ENCODE measurements at places on chromosomes 12 and 14. TPM values are rescaled to one million over a fixed set of nuclear protein-coding genes. Genes with fewer than 3 reads are reported as not detected.

DNA sequence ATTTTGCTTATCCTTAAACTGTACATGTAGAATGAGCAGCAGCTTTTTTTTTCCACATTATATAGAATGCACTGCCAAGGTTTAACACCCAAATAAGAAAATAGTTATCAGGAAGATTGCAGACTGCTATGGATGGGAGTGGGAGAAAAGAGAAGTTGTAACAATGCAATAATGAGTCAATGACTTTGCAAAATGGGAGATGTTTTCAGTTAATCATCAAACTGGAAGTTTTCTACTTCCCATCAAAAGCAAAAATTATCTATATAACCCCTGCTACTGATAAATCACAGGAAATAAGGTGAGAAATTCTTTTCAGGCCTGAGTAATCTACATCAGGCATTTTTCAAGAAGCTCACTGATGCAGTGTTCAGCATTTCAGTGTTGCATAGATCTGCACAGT, 309.1 kb downstream of the GXYLT1 start:
- no peak for DNase-seq

OR4K13 gene
- total RNA-seq: not detected

GRCh38 chr12:13147688-13148484, 44.4 kb upstream of the GSG1 start:
- no peak for DNase-seq

DNA sequence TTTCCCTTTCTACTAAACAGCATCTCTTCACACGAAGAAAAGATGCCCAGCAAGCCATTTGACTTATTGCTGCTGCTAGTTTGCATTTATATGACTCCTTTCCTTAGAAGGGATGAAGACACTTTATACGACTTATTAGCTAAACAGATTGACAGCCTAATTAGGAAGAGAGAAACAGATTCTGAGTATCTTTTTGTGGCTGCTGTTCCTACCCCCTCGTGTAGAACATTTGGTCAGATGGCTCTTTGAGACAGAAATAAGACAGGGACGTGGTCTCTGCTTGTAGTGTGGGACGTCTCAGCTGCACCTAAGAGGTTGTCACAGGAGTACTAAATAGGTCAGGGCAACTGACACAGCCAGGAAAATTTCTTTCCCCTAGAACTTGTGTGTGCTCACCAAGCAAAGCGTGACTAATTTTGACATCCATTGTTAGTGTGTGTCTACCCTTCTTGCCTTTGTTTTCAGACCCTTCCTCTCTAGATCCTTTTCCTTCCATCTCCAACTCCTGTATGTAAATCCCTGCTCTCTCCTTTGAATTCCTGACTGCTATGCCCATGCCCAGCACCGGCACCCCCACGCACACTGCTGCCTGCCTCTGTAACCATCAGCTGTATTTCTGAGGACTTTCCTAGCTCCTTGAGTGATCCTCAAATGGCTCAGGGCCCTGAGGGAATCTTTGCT, 83.2 kb downstream of the DAD1 start:
- no peak for DNase-seq

SLC25A47 gene
- not detected for total RNA-seq

ZFHX2 gene
- total RNA-seq: 2.8 TPM

DNA sequence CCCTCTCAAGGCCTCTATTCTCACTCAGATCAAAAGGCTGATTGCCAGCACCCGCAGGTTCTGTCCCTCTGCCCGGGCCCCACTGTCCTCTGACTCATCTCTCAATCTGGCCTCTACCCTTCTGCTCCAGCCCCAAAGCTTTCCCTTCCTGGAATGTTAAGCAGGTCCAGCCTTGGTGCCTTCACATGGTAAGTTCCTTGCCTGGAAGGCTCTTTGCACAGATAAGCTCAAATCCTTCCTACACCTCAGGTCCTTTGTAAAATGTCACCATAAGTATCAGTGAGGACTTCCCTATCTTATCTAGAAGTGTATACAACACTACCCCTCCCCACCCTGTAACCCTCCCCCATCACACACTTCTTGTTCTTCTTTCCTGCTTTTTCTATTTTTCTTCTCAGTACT, 22.2 kb downstream of the LPCAT3 start:
- DNase-seq: no peak

GRCh38 chr14:24339284-24340151, at the start of gene RIPK3:
Gene RIPK3, minus strand, starts transcription at chr14:24339991. Its CDS starts 165 bp downstream, at chr14:24339826.
- DNase-seq: peak; percentile 76

DNA sequence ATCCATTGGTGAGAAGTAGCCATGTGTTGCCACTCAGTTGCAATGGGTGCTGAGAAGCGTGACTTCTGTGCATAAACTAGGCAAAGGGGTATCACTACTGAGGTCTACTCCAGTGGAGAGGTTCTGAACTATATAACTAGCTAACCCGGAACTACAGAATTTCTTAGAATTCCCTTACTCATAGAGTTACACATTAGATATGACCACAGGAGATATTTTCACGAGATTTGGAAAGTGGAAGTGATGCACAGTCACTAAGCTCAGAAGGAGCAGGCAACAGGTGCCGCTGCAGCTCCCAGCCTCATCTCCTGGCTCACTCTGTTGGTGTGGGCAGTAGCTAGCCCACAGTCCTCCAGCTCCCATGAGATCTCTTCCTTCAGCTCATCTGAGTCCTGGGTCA, 136.6 kb downstream of the SSPN start:
- no peak for DNase-seq

DNA sequence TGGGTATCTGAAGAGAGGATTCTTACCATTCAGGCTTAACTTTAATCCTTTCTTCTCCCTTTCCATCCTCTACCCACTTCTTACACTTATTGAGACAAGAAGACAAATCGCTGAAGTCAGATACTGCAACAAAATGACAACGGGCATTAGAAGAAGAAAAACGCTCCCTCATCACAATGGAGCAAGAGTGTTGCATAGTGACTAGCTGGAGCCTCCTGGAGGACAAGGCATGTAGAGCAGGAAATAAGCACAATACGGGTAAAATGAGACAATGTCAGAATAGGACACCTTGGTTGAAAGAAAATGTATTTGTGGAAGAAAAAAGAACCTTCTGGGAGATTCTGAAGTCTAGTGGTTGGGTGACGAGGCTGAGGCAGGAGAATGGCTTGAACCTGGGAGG, 501.0 kb downstream of the RERGL start:
- DNase-seq: no peak

PPFIA2 gene
- 18.5 TPM for total RNA-seq

DNA sequence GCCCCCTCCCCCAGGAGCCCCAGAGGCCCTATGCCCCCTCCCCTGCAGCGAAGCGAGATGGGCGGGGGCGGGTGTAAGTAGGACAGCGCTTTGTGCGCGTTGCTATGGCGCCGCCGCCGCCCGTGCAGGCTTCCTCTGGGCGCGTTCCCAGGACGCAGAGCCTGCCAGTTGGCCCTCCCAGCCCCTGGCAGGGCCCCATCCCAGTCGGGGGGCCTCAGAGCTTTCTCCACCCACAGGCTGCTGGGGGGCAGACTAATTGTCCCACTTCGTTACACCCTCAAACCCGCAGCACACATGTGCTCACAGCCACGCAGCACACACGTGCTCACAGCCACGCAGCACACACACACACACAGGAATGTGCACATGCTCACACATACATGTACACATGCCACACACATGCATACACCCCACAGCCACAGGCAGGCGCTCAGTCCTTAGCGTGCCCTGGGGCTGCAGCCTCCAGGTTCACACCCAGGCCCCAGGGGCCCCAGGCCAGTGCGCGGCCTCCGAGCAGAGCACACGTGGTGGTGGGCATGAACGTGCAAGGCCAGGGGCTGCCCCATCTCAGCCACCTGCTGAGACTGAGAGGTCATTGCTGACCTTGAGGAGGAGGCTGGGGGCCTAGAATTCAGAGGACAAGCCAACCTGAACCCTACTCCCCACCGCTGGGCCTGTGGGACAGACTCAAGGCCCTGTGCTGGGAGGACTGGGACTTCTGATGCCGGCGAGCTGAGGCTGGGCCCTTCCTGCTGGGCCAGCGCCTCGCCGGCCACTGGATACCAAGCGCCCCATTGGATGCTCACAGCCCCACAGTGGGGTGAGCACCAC, 15.6 kb downstream of the TRMT61A start:
- DNase-seq: no peak

ANKS1B gene
- 9.6 TPM for total RNA-seq

GRCh38 chr12:94718114-94718513, 67.8 kb upstream of the TMCC3 start:
- no peak for DNase-seq

- no peak for DNase-seq
These were observed 35.7 kb downstream of the DCAF5 start for GRCh38 chr14:69117020-69117767.

- no peak for DNase-seq
These were observed 135.8 kb downstream of the ITPR2 start for GRCh38 chr12:26697217-26697616.

GRCh38 chr12:113058553-113058952, 2.0 kb downstream of the DTX1 start:
- no peak for DNase-seq

P2RX7 gene
- 1.8 TPM for total RNA-seq

GRCh38 chr14:88590173-88590572, 27.3 kb downstream of the ZC3H14 start:
- DNase-seq: no peak

DNA sequence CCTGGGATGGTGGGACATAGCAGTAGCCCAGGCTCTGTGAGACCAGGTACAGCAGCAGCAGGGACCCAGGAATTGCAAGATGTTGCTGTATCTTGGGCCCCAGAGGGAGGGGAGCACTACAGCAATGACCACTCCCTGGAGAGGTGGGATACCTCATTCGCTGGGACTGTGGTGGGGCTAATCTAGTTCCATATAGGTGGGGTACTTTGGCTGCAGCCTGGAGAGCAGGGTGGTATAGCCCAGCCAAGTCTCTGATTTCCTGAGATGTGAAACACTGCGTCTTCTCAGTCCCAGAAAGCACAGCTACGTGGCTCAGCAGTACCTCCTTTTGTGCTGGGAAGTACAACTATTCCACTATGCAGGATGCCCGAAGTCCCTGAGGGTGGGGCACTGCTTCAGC, 163.7 kb upstream of the ARHGAP5 start:
- no peak for DNase-seq

PRORP gene
- total RNA-seq: 24.2 TPM

GRCh38 chr12:100166232-100166631, 23.6 kb upstream of the BLTP3B start:
- no peak for DNase-seq

DNA sequence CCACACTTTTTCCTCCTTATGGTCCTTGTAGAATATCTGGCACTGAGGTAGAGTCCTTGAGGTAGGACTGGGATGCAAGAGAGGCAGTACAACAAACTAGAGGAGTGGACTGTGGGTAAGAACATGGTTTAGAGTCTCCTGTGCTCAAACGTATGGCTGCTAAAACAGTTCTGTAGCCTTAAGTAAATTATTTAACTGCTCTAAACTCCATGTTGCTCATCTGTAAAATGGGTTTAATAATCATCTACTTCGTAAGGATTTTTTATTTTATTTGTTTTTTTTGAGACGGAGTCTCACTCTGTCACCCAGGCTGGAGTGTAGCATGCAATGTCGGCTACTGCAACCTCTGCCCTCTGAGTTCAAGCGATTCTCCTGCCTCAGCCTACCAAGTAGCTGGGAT, 3.6 kb upstream of the COPZ1 start:
- DNase-seq: no peak

DNA sequence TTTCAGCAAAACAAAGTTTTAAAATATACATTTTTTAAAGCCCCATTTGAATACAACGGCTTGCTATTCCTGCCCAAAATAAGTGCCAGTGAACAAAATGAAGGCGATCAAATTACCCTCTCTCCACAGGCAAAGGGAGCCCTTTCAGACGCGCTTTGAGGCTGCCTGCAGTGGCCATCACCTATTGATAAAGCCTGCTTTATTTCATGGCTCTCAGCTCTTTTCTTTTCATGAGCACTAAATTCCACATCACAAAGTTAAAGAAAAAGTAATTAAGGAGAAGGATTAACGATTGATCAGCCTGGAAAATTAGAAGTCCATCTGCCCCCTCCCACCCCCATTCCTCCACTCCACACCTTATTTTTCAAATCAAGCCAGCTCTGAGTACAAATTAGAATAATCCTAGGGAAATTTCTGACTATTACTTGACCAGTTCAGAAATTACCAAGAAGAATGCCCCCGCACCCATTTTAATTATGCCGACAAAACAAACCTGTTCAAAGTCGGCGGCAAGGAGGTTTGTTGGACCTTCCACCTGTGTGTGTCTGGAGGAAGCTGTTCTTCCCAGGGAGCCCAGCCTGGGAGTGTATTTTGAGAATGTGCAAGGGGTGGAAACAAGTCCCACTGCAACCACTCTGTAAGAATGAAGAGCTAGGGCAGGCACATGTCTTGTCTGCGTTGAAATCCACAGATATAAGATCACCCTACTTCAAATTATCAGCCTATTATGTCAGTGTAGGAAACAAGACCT, 64.2 kb upstream of the RIC8B start:
- DNase-seq: no peak

DNA sequence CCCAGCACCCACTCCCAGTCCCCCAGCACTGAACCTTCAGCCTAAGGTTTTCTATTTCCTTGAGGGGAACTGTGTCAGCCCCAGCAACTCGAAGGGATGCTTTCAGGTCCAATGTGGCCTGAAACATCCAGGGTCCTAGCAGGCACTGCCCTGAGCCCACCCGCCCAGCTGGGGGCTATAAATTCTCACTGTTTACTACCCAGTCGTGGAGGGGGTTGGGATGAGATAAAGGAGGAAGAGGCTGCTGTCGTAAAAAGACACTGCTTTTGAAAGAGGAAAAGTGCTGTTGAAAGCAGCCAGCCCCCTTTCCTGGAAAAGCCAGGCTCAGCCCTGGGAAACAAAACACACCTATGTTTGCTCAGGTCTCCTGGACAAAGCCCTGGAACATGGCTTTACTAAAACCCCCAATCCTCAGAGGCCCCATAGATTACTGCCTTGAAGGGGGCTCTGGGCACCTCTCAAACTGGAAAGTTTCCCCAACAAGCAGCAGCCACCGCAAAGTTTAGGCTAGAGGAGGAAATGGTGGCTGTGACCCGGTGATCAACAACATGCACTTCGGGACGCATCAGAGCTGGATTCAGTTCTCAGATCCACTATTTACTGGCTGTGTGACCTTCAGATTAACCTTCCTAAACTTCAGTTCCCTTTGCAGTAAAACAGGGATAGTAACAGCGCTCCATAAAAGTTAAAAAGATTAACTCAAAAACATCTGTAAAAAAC, 51.0 kb downstream of the ACTN1 start:
- DNase-seq: no peak

OASL gene
- 1.1 TPM for total RNA-seq

GRCh38 chr14:54654605-54655004, 87.7 kb downstream of the SAMD4A start:
- no peak for DNase-seq

CPNE8 gene
- total RNA-seq: 20.4 TPM

DNA sequence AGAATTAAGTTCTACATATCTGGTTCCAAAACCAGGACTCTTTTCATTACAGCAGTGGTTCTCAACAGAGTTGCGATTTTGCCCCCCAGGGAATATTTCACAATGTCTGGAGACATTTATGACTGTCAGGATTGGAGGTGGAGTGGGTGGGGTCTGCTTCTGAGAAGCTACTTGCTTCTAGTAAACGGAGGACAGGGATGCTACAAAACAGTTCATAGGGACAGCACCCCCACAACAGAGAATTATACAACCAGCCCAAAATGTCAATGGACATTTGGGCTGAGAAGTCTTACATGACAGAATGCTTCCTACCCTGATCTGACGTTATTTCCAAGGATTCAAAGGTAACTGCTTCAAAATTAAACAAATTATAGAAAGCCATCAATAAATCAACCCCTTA, 739 bp upstream of the SPATA7 start:
- DNase-seq: no peak

OTX2 gene
- total RNA-seq: not detected

CCDC38 gene
- total RNA-seq: not detected
